Amniotic epithelial cell (primary cell): ENCODE measurements at places on chromosomes 16 and 17.

DNA sequence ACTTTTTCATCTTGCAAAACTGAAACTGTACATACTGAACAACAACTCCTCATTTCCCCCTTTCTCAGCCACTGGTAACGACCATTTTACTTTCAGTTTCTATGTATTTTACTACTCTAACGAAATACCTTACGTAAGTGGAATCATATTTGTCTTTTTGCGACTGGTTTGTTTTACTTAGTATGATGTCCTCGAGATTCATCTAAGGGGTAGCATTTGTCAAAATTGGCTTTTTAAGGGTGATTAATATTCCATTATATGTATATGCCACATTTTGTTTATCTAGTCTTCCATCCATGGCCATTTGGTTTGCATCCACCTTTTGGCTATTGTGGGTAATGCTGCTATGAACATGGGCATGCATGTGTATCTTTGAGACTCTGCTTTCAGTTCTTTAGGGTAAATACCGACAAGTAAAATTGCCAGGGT is 10.4 kb downstream of the KPNB1 start:
- no peak for DNase-seq

DNA sequence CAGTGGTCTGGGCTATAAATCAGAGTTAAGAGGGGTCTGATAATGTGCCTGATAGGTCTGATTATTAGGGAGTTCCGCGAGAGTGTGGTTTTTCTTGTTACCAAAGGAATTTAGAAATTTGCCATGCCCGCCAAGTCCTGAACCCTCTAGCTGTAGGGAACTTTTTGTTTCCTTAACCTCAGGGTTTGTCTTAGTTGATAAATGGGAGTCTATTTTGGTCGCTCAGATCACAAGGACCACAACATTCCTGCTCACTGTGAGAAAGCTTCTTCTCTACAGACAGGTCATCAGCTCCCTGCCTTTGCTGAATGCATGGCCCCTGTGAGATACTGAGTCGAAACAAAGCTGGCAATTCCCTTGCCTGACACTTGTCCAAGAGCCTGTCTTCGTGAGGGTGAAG is 497.8 kb downstream of the HS3ST4 start:
- no peak for DNase-seq

DNA sequence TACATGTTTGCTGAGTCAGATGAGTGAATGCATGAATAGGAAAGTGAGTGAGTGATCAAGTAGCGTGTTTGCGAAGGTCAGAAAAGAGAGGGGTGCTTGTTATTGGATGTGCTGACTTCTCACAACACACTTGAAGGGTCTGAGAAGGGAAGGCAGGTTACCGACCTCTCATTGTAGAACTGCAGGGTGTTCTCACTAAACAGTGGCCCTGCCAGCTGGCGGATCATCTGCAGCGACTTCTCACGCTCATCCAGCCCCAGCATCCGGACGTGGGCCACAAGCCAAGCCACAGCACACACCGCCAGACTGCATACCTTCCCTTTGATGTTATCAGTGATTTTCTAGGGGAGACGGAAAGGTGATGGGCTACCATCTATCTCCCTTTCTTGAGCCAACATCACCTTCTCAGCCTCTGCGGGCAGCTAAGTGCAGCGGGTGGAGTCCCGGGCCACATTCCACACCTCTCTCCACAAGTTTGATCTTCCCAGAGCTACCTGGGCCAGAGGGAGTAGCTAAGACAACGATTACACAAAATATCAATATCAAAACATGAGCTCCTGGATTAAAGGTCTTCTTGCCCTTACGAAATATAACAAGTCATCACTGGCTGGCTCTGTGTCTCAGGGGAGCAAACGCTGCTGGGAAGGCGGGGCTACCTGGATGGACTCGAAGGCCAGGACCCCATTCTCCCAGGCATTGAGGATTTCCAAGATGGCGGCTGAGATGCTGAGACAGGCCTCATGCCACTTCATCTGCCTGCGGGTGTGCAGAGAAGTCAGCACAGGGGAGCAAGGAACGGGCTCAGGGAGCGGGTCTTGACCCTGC is 11.0 kb downstream of the CSF3 start:
- DNase-seq, result no peak

DNA sequence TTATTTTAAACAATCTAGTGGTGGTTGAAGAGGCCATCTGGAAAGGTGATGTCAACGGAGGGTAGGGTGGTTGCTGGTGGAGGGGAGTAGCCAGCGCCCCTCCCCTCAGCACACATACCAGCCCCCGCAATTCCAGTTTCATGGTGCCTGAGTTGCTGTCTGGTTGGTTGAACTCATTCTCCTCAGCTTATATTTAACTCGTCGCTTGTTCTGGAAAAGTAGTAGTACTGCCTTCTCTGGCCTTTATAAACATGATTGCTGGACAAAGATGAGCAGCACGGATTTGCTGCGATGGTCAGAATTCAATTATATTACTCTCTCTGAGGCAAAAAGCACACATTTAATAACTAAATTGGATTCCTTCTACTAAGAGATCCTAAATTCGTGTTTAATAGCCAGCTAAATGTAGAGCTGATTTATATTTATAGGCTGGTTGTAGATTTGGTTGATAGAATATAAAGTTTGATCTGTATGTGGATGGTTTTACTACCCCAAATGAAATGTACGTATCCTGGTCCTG is 238.0 kb upstream of the TBX2 start:
- peak; percentile 20 for DNase-seq

- peak; percentile 76 for DNase-seq
These were observed 199.8 kb downstream of the CYB561 start for GRCh38 chr17:63246344-63246743.

DNA sequence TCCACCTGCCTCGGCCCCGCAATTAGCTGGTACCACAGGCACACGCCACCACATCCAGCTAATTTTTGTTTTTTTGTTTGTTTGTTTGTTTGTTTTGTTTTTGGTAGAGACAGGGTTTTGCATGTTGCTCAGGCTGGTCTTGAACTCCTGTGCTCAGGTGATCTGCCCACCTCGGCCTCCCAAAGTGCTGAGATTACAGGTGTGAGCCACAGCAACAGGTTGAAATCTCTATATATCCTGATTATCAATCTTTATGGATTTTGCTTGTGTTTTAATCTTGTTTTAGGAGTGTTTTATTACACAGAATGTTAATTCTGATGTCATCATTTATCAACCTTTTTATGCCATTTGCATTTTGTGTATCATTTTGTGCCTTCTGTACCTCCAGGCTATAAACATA is 48.2 kb downstream of the RAB11FIP4 start:
- no peak for DNase-seq

DNA sequence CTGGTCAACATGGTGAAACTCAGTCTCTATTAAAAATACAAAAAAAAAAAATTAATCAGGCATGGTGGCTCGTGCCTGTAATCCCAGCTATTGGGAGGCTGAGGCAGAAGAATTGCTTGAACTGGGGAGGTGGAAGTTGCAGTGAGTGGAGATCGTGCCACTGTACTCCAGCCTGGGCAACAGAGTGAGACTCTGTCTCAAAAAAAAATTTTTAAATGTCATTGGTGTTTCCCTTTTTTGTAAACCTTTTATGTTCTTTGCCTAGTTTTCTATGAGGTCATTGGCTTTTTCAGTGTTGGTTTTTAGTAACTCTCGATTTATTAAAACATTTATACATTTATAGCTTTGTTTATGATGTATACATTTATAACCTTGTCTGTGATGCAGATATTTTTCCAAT is 18.2 kb downstream of the NLRC5 start:
- no peak for DNase-seq

- no peak for DNase-seq
These were observed 171.6 kb downstream of the SNX29 start for GRCh38 chr16:12148120-12148519.

GRCh38 chr16:58515871-58516767 is 802 bp downstream of the SETD6 start:
- DNase-seq, result no peak

DNA sequence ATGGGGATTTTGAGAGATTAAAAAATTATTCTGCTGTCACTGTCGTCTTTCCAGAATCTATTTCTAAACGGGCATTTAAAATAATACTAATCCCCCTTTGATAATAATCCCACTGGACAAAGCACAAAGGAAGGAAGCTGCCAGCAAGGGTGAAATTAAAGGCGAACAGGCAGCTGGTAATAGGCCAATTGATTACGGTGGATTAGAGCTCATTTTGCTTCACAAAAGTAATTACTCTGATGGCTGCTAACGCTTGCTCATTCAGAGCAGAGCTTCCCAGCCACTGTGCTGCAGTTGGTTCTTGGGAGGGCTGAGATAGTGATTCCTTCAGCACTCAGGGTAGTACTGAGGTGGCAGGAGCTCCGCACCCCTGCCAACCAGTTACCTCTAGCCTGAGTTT is 205.7 kb downstream of the SNX29 start:
- no peak for DNase-seq

GRCh38 chr17:6912110-6913051 is 80.9 kb upstream of the TEKT1 start:
- DNase-seq, result no peak

- no peak for DNase-seq
These were observed 9.9 kb upstream of the KDM8 start for GRCh38 chr16:27193300-27193990.

GRCh38 chr17:34364751-34365150 is 1.7 kb upstream of the CCL1 start:
- no peak for DNase-seq

GRCh38 chr16:68961778-68962402 is 118.6 kb downstream of the TANGO6 start:
- no peak for DNase-seq

GRCh38 chr17:27793168-27793905 is 7.0 kb downstream of the NOS2 start:
- DNase-seq, result no peak

- no peak for DNase-seq
These were observed 73.0 kb downstream of the ABCC6 start for GRCh38 chr16:16150117-16150877.

DNA sequence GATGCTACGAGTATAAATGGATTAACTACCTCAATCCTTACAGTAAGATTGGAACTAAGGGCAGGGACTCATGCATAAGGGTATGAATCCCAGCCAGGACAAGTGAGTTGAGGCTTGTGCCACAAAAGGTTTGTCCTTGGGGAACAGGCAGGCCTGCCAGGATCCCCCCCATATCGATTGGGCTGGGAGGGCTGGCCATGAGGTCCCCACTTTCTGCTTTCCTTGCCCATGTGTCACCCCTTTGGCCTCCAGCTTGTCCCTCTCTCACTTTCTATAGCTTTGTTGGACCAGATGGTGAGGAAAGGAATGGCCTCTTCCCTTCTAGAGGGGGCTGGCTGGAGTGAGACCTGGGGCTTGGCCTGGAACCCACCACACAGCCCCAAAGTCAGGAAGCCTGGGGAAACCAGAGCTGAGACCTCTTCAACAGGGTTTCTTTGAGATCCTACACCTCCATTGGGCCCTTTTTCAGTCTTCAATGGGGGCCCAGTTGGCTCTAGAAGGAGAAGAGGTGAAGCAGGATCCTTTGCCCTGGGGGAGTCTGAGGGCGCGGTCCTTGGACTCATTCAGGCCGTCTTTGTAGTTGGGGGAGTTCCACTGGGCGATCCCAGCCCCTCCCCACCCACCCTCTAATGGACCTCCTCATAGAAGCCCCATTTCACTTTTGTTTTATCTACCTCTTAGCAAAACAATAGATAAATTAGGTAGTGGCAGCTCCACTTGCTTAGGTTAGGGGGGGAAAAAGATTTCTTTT is 57.3 kb downstream of the IGF2BP1 start:
- no peak for DNase-seq

- DNase-seq, result no peak
These were observed 24.9 kb downstream of the COPZ2 start for GRCh38 chr17:48012654-48013053.
